EH (cell line): ENCODE measurements at places on chromosomes 16 and 17.

- no peak for DNase-seq
Observed at GRCh38 chr16:35011-35677, 18.3 kb downstream of the POLR3K start.

DNA sequence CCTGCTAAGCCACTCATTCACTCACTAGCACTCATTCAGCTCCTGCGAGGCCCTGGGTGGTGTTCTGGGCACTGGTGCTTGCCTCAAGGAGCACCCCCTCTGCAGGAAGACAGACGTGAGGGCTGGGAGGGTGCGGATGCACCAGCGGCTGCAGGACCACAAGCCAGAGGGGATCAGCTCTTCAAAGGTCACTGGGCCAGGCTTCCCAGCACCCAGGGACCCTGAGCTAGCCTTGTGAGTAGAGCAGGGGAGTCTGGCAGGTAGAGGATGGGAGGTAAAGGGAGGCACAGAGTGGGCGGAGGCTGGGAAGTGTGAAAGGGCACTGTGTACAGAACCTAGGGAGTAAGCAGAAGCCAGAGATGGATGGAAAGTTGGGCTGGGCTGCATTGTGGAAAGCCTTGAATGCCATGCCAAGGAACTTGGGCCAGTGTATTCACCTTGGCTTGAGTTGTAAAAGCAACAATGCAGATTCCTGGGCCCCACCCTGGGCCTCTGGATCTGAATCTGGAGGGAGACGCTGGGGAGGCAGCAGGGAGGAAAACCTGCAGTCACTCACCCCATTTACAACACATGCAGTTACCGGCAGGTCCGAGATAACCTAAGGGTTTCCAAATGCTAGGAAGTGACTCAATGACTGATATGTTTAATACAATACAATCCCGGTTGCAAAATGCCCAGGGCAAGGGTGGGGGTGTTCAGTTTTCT is 1.7 kb downstream of the IL4R start:
- DNase-seq = peak; percentile 54

DNA sequence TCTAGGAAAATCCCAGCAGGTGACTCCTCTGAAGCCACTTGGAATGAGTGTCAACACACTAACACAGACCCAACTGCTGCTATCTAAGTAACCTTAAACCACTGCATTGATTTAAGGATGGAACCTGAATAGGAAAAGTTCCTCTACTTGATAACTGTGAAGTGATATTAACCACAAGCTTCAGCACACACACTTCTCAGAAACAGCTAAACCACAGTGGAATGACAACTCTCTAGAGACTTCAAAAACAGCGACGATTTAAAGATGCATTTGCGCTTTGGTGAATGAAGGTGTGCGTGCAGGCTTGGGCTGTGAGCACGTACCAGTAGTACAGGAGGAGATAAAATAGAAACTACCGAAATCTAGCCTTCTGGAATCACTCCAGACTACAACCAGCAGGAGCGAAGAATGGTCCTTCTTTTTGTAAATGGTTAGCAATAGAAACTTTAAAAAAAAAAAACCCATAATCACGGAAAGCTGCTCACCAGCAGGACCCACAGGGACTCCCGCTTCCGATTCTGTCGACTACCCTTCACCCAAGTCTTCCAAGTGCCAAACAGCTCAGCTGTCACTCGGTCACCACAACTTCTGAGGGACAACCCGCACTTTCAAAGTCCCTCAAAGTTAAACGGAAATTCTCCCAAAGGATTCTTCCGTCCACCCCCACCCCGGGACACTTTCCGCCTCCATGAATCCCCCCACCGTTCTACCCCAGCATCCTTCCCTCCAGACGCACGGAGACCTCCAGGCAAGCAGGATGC is 137.7 kb upstream of the CORO6 start:
- peak; percentile 27 for DNase-seq

- peak; percentile 45 for DNase-seq
Observed at GRCh38 chr17:35709874-35710273, 21.6 kb upstream of the RASL10B start.
